ENCODE measurements at places on chromosomes 3 and 15. TPM values are rescaled to one million over a fixed set of nuclear protein-coding genes. Genes with fewer than 3 reads are reported as not detected.

GRCh38 chr15:78921940-78922339, 22.9 kb downstream of the CTSH start:
- DNase-seq: no peak

Gene KLHL18
- total RNA-seq: 21.7 TPM

Gene CLN6
- total RNA-seq: 67.8 TPM

Gene CCR9
- 0.40 TPM for total RNA-seq

DNA sequence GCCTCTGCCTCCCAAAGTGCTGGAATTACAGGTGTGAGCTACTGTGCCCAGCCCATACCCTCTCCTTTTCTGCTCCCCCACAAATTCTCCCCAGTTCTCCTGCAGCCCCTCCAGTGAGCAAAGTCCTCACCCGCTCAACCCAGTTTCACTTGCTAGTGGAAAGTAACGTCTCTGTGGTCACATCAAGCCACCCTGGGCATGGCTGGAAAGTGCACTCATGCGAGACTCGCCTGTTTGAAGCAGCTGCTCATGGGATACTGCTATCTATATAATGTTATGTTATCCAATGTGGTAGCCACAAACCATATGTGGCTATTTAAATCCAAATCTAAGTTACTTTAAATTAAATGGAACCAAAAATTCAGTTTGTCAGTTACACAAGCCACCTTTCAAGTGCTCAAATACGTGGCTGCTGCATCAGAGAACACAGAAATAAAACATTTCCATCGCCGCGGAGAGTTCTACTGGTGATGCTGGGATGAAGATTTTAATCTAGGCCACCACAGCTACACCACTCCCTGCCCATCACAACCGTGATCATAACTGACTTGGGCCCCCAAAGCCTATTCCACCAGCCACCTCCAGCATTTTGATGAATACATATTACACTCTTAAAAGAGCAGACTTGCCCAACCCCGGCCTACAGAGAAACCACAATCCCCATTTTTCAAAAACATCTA, 119.4 kb downstream of the LIPC start:
- no peak for DNase-seq

DNA sequence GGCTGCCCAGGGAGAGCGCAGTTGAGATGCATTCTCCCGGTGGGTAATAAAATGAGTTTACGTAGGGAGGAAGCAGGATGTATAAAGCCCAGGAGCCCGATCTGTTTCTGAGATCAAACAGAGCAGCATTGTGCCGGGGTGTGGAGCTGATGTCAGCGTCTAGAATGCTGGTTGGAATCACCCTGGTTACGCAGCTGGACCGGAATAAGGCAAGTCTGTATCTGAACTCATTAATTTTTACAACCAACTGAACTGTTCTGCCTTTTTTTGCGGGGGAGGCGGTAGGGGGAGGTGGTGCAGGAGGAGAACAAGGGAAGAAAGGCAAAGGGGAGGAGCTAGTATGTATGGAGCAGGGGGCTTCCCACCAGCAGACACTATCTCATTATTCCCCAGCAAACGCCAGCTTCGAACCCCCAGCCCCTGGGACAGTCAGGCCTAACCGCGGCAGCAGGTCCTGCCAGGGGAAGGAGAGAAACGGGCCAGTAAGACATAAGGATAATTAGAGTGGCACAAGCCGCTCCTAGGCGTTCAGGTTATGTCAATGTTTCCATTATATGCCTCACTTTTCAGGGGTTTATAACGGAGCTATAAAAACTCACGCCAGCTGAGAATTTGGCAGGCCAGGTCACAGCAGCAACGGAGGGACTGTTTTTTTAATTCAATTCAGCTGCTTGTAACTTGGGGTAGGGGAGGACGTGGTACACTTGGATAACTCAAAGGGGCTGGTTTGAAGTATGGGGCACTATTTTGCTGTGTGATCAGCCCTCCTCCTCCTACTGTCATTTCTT, 175.3 kb upstream of the HES1 start:
- DNase-seq: no peak
